Type B pancreatic cell (in vitro differentiated cells): ENCODE measurements at places on chromosomes 6 and 20.

GRCh38 chr6:84618836-84619235 is 145.6 kb downstream of the TBX18 start:
- no peaks in the 10 kb centered on the region for H3K36me3 ChIP-seq
- H3K4me3 ChIP-seq: no peak overlapping the region
- no peak for DNase-seq

- peaks cover 23% of the 10 kb centered on the region for H3K4me1 ChIP-seq
- no peaks in the 10 kb centered on the region for H3K36me3 ChIP-seq
- DNase-seq: no peak
Observed at GRCh38 chr6:13355043-13355945, 27.0 kb upstream of the TBC1D7 start.

DNA sequence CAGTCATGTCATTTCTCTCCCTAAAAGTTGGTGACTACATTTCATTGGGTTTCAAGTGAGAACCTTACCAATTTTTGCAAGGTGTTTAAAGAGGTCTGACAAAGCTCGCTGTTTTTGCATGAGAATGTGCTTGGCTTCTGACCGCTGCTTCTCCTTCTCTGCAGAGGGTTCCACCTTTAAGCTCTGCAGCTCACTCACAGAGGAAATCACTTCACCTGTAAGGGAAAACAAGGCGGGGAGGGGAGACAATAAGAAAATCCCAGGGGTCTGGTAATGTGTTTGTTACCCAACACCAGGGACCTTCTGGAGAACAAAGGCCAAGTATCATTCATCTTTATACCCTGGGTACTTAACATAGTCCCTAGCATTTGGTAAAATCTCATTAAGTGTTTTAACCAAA is 40.0 kb upstream of the LYRM2 start:
- H3K27ac ChIP-seq: no peak overlapping the region
- no peak overlapping the region for H3K4me3 ChIP-seq
- no peaks in the 10 kb centered on the region for H3K27me3 ChIP-seq

DNA sequence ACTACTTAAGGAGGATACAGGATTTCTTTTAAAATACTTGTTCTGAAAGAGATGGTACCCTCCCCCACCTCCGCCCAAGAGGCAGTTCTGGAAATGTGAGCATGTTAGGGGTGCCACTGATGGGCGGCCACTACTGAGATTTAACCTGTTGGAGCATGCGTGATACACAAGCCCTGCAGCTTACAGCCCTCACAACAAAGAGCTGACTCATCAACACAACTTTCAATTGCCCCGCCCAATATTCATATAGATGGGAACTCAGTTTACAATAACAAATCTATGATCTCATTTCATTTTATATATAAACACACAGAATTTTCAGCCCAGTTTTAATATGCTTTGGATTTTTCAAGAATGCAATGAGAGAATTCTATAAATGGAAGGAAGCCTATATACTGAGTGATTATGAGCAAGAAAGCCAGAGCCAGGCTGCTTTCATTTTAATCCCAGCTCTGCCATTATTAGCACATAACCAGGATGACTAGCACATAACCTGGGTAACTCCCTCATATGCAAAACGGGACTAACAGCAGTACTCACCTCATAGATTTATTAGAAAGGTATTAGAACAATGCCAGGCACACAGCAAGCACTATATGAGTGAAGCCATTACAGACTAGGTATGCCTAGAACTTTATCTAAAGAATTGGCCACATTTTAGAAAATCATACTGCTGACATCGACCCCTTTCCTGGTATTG is 45.6 kb upstream of the IPCEF1 start:
- no peaks in the 10 kb centered on the region for H3K27me3 ChIP-seq
- DNase-seq: no peak
- H3K36me3 ChIP-seq: peaks cover 43% of the 10 kb centered on the region
- H3K4me1 ChIP-seq: peaks cover 8% of the 10 kb centered on the region
- H3K27ac ChIP-seq: peak overlapping the region; percentile 17
